ENCODE measurements at places on chromosomes 5 and 9. TPM values are rescaled to one million over a fixed set of nuclear protein-coding genes. Genes with fewer than 3 reads are reported as not detected.

The SPINK6 gene
- not detected for total RNA-seq

The ABCA1 gene
- 44.7 TPM for total RNA-seq

The SLC6A18 gene
- not detected for total RNA-seq

DNA sequence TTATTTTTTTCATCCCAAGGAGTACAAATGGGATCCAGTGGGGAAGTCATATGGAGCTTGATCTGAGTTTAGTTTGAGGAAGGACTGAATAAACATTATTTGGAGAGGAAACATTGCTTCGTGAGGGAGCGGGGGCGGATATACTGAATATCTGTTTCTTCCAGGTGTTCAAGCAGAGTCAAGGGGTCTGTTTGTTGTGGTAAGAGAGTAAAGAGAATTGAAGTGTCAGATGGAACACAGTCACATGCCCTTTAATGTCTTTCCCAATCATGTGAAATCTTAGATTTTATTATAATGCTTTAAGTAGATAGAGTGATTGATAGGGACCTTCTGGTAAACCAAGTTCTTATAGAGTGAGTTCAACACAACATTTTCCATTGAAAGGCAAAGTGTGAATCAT lies 33.7 kb downstream of the DDX46 start:
- no peak overlapping the region for H3K4me3 ChIP-seq
- no peak overlapping the region for H3K27ac ChIP-seq
- no peaks in the 10 kb centered on the region for H3K4me1 ChIP-seq
- peaks cover 3% of the 10 kb centered on the region for H3K36me3 ChIP-seq
- no peak for DNase-seq
- no peaks in the 10 kb centered on the region for H3K27me3 ChIP-seq

GRCh38 chr5:74576941-74577456 lies 63.5 kb downstream of the ENC1 start:
- H3K27ac ChIP-seq: no peak overlapping the region
- no peak overlapping the region for H3K4me3 ChIP-seq
- H3K4me1 ChIP-seq: no peaks in the 10 kb centered on the region
- H3K27me3 ChIP-seq: no peaks in the 10 kb centered on the region

DNA sequence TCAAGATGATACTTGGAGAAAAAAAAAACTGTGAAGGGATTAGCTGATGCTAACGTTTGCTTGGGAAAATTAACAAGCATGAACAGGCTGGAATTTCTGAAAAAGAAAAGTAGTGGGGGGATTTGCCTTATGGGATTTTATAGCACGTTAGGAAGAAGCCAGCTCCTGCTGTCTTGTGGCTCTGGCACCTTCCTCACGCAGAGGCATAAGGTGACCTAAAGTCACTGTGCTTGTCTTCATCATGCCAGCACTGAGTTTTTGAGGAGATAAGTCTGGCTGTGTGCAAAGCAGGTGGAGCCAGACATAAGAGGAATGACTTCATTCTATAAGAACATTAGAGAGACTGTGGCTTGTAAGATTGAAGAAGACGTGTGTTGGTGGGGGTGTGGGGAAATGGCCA lies 94.4 kb upstream of the MAP1B start:
- no peak overlapping the region for H3K4me3 ChIP-seq
- DNase-seq: no peak
- no peaks in the 10 kb centered on the region for H3K36me3 ChIP-seq
- H3K4me1 ChIP-seq: no peaks in the 10 kb centered on the region
- no peak overlapping the region for H3K27ac ChIP-seq

The C9orf50 gene
- 0.62 TPM for total RNA-seq

DNA sequence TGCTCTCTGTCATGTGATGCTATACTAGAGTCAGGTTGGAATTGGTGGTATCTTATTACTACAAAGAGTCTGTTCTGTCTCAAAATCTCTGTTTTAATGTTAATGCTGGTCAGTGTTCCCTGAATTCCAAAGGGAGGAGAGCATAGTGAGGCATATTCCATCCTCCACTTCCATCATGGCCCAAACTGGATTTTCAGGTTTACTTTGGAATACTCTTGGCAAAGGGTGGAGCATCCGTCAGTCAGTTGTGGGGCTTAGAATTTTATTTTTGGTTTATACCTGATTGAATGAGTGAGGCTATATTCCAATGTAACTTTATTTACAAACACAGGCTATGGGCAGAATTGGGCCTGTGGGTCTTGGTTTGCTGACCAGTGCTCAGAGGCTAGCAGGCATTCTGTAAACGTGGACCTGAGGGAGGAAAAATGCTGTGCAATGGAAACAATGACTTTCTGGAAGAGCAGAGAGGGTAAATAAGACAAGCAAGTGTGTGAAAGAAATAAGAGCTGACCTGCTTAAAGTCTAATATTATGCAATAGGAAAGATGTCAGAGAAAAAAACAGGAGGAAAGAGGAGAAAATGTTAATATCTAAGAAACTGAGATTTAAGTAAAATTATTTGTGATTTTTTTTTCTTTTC lies 106.2 kb upstream of the CLINT1 start:
- no peak overlapping the region for H3K4me3 ChIP-seq
- H3K27me3 ChIP-seq: no peaks in the 10 kb centered on the region
- H3K27ac ChIP-seq: no peak overlapping the region
- DNase-seq: no peak

GRCh38 chr5:103894882-103895281 lies 332.3 kb upstream of the NUDT12 start:
- DNase-seq: no peak
- H3K4me3 ChIP-seq: no peak overlapping the region
- H3K27ac ChIP-seq: no peak overlapping the region
- no peaks in the 10 kb centered on the region for H3K4me1 ChIP-seq

- peak overlapping the region; percentile 36 for H3K4me3 ChIP-seq
- H3K4me1 ChIP-seq: peaks cover 5% of the 10 kb centered on the region
- no peaks in the 10 kb centered on the region for H3K27me3 ChIP-seq
- no peak for DNase-seq
Measured at GRCh38 chr9:13568405-13568804, 288.9 kb upstream of the MPDZ start.

DNA sequence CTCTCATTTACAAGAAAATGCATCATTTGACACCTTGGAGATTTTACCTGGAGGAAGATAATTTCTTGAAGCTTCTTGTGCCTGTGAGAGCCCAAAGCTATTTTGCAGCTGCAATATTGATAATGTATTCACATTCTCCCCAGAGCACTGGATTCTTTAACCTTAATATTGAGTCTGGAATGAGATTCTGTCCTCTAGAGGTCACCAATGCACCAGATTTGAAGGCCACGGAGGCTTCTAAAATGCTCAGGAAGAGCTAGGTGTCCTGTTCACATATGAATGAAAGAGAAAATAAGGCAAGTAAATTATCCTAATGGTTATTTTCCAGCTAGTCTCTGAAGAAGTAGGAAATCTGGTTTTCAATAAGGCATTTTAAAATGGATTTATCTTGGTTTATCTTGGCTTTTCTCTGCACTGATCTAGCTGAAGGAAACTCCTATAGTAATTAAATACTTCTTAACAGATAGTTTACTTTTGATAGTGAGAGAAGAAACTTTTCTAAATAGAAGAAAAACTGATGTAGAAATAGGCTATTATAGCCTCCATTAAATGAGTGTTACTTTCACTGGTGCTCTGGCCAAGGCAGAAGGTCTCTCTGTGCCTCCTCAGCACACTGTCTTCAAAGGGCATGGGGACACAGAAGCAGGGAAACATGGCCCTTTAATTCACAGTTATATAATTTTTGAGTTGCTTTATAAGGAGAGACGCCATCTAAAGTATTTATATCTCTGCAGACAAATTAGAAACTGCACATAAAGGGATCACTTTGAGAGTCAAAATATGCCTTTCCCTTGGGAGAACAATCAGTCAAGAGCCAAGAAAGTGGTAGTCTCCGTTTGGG lies 297.0 kb upstream of the ACTBL2 start:
- H3K36me3 ChIP-seq: no peaks in the 10 kb centered on the region
- no peak for DNase-seq
- no peaks in the 10 kb centered on the region for H3K27me3 ChIP-seq
- no peak overlapping the region for H3K27ac ChIP-seq
- H3K4me3 ChIP-seq: no peak overlapping the region

DNA sequence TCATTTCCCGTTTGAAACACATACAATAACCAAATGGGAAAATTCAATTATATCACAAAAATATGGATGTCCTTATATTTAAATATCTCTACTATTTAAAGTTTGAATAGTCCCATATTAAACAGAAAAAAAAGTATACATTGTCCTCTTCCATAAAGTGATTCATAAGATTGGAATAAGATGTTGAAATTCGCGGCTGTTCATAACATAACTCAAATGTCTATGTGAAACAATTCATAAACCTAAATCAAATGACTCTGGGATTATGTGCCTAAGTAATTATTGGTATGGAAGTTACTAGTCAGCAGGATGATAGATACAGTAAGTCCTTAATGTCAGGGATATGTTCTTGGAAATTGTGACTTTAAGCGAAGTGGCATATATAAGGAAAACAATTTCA lies 3.9 kb upstream of the EFNA5 start:
- no peak overlapping the region for H3K27ac ChIP-seq
- H3K36me3 ChIP-seq: no peaks in the 10 kb centered on the region
- no peak for DNase-seq
- H3K4me1 ChIP-seq: no peaks in the 10 kb centered on the region
- H3K27me3 ChIP-seq: no peaks in the 10 kb centered on the region

DNA sequence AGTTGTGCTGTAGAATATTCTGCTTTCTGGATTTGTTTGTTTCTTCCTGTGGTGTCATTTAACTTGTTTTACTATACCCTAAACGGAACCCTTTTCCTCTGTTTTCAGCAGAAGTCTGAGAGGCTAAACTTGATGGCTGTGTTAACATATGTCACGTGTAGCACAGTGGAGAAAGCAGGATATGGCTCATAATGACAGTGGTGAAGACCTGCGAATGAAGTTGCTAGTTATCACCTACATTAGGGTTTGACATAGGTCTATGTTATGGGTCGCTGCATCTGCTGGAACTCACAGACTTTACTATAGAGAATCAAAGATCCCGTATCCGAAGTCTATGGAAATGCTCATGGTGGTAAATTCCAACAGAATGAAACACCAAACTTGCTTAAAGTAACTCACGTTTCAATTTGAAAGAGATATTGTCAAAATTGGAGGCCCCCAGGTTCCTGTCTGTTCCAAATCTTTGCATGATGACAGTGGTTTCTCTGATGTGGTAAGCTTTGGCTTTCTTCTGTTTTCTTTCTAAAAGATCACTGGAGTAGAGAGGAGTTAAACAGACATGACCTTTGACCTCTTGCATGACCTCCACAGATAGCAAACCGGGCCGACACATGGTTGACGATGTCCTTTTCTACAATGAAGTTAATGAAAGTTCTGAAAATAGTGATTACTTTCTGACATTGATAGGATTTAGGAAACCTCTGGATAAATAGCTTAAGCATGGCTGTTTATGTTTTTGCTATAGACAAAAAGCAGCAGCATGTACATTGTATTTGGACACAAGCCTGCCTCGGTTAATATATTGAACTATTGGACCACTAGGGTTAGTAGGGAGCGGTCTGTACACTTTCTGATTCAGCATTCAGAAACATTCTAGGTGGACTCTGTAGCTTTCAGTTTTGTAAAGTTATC lies 3.1 kb upstream of the CATSPER3 start:
- H3K27me3 ChIP-seq: no peaks in the 10 kb centered on the region
- no peak overlapping the region for H3K27ac ChIP-seq
- H3K4me3 ChIP-seq: no peak overlapping the region
- H3K4me1 ChIP-seq: no peaks in the 10 kb centered on the region

DNA sequence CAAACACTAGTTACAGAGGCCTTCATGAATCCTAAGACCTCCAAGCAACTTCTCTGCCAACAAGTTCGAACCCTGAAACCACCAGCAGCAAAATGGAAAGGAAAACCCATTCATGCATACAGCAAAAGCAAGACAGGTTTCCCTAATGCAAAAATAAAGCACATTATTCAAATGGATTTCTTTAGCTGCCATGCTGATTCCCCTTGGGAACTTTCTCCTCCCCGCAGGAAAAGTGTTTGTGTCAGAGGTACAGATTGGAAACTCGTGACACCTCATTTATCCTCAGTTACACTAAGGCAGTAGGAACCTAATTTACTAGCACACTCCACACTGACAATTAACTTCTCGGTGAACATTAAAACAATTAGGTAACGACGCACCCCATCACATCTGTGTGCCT lies 63.4 kb downstream of the TLE1 start:
- H3K36me3 ChIP-seq: no peaks in the 10 kb centered on the region
- no peak overlapping the region for H3K27ac ChIP-seq
- H3K4me3 ChIP-seq: no peak overlapping the region

- no peak overlapping the region for H3K27ac ChIP-seq
- H3K4me1 ChIP-seq: no peaks in the 10 kb centered on the region
- no peak for DNase-seq
- no peaks in the 10 kb centered on the region for H3K36me3 ChIP-seq
Measured at GRCh38 chr9:118059484-118060278, 355.5 kb downstream of the TLR4 start.

The CDKN2B gene
- 4.8 TPM for total RNA-seq

- DNase-seq: peak; percentile 78
- H3K4me1 ChIP-seq: no peaks in the 10 kb centered on the region
- H3K36me3 ChIP-seq: no peaks in the 10 kb centered on the region
Measured at GRCh38 chr9:5042661-5043178, 57.6 kb downstream of the JAK2 start.

DNA sequence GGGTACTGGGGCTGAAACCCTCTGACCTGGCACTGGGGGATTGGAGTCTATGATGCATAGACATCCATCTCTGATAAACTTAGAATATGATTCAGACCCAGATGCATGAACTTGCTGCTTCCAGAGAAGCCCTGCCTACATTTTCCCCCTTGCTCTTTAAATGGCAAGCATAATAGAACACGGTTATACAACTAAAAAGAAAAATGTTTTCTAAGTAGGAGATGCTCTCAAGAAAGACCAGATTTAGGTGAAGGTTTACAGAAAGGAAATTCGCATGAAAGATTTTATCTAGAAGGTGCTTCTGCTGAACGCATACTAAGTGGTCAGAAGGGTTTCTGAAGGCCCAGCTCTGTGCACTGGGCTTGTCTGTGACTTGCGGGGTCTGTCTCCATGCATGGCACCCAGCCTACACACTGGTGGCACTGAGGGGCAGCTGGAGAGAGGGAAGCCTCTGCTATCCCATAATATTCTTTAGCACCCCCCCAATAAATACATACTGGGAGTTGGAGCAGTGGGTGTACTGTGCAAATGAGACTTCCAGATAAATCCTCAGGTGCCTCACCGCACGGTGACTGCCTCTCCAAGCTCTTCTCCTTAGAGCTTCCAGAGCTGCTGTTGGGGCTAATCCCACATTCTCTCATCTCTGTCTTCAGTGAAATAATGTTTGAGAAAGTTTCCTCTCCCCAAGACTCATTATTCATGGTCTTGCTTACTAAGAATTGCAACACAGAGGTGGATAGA lies 114.6 kb downstream of the FSTL4 start:
- H3K4me3 ChIP-seq: no peak overlapping the region
- no peaks in the 10 kb centered on the region for H3K4me1 ChIP-seq
- H3K36me3 ChIP-seq: no peaks in the 10 kb centered on the region
- H3K27me3 ChIP-seq: no peaks in the 10 kb centered on the region

The NR4A3 gene
- 12.8 TPM for total RNA-seq

The ZFP62 gene
- 24.7 TPM for total RNA-seq

GRCh38 chr5:45686620-45687019 lies 9.6 kb downstream of the HCN1 start:
- no peak overlapping the region for H3K27ac ChIP-seq
- H3K4me1 ChIP-seq: no peaks in the 10 kb centered on the region
- H3K36me3 ChIP-seq: no peaks in the 10 kb centered on the region
- DNase-seq: no peak
- no peak overlapping the region for H3K4me3 ChIP-seq
- no peaks in the 10 kb centered on the region for H3K27me3 ChIP-seq

The HEMGN gene
- not detected for total RNA-seq

- H3K4me1 ChIP-seq: no peaks in the 10 kb centered on the region
- no peaks in the 10 kb centered on the region for H3K27me3 ChIP-seq
- H3K27ac ChIP-seq: no peak within 1 kb of the TSS
- no peaks in the 10 kb centered on the region for H3K36me3 ChIP-seq
Measured at GRCh38 chr9:126613651-126614050, at the start of gene LMX1B. Gene LMX1B, plus strand, starts transcription at chr9:126613928. Its CDS starts 522 bp downstream, at chr9:126614450.

GRCh38 chr5:10254686-10255085 lies 4.6 kb downstream of the CCT5 start:
- no peak overlapping the region for H3K27ac ChIP-seq
- no peaks in the 10 kb centered on the region for H3K27me3 ChIP-seq
- peaks cover 15% of the 10 kb centered on the region for H3K36me3 ChIP-seq
- H3K4me3 ChIP-seq: no peak overlapping the region
